ENCODE measurements at places on chromosomes 3 and 15. TPM values are rescaled to one million over a fixed set of nuclear protein-coding genes. Genes with fewer than 3 reads are reported as not detected.

DNA sequence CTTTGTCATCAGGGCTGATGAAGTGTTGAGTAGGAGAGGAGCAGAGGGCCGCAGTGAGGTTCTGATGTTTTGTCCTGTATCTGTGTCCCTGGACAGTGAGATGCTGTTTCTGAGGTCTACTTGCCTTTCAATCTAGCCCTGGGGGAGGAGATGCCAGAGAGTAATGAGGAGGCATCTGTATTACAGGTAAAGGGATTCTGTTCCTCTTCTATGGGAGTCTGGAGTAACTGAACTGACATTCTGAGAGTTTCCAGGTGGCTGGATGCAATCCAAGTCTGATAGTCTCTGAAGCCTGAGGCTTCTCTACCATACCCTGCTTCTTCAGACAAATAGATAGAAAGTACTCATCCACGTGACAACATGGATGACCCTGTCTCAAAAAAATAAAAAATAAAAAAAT lies 60.9 kb downstream of the IL12A start:
- DNase-seq: no peak
- no peaks in the 10 kb centered on the region for H3K36me3 ChIP-seq
- H3K4me1 ChIP-seq: no peaks in the 10 kb centered on the region
- H3K27ac ChIP-seq: no peak overlapping the region
- no peak overlapping the region for H3K4me3 ChIP-seq
- H3K27me3 ChIP-seq: no peaks in the 10 kb centered on the region

DNA sequence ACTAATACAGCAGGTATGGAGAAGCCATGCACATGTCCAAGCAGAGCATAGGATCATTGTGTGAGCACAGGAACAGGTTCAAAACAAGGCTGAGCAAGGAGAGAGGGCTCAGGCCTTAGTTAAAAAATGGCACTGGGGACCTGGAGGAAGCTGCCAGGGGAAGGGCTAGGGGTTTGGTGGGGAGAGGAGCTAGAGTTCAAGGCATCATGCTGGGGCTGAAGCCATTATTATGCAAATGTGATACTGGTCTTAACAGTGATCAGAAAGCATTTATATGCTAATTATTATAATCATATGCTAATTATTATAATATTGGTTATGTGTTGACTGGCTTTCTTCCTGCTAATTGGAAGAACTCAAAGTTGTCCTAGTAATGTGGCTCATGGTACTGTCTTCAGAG lies 546.0 kb upstream of the CFAP20DC start:
- no peaks in the 10 kb centered on the region for H3K27me3 ChIP-seq
- H3K4me1 ChIP-seq: no peaks in the 10 kb centered on the region
- DNase-seq: no peak
- H3K27ac ChIP-seq: no peak overlapping the region
- H3K36me3 ChIP-seq: no peaks in the 10 kb centered on the region
- no peak overlapping the region for H3K4me3 ChIP-seq

DNA sequence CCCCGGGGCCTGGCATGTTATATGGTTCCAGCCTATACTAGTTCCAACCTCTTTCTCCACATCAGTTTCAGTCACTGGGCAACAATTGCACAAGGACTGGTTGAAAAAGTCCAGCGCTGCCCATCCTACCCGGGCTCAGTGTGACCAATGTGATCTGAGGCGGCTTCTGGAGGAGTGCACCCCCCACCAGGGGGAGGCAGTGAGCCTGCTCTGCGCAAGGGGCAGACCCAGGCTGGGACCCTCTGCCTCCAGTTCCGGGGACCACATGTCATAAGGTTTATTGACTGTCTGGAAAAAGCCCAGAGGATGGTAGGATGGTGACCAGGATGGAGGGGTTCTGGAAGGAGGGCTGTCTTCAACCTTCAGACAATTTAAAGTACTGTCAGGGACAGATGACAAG lies 25.6 kb upstream of the NR2E3 start:
- H3K36me3 ChIP-seq: no peaks in the 10 kb centered on the region
- H3K4me1 ChIP-seq: no peaks in the 10 kb centered on the region
- H3K27ac ChIP-seq: no peak overlapping the region

DNA sequence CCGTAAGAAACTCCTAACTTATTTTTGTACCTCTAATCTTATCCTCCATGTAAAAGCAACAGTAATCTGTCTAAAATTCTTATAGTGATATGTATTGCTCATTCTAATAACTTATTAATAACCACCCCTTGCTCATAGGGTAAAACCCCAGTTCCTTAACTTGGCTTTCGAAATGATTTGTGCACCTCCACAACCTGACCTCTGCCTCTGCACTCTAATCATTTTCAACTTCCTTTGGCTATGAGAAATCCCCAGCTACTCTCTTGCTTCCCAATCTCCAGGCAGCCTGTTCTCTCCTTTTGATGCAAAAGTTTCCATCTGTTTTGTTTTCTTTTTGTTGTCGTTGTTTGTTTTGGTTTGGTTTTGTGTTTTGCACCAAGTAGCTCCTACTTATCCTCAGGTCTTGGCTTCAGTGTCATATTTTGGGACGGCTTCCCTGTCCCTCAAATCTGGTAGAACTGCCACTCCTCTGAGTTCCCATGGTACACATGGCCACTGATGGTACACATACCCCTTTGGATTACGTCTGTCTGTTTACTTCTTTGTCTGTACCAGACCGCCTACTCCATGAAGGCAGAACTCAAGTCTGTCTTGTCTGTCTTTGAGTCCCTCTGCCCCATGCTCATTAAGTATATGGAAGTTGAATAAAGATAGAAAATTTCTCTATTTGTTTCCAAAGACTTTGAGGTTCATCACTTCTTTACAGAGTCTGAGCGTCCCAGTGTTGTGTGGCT lies 105.6 kb upstream of the TGFBR2 start:
- H3K27ac ChIP-seq: no peak overlapping the region
- H3K4me3 ChIP-seq: no peak overlapping the region
- no peaks in the 10 kb centered on the region for H3K27me3 ChIP-seq
- peaks cover 11% of the 10 kb centered on the region for H3K4me1 ChIP-seq

DNA sequence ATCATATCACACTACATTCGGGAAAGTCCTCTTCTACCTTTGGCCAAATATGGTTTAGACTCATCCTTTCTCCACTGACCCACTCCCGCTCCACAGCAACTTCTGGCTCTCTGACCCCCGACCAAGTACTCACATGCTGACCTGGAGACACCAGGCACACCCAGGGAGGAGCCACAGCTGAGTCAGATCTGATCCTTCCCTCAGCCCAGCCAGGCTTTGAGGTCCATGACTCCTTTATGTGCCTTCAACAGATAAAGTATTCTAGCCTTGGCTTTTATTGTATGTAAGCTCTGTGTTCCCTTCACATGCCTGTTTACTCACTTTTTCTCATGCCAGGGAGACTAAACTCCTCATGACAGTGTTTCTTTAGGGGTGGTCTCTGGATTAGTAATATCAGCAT lies 166.9 kb upstream of the UMPS start:
- H3K36me3 ChIP-seq: no peaks in the 10 kb centered on the region
- H3K27ac ChIP-seq: no peak overlapping the region
- no peaks in the 10 kb centered on the region for H3K4me1 ChIP-seq
- H3K4me3 ChIP-seq: no peak overlapping the region

GRCh38 chr3:124787476-124788195 lies 57.4 kb downstream of the UMPS start:
- no peaks in the 10 kb centered on the region for H3K27me3 ChIP-seq
- no peak overlapping the region for H3K27ac ChIP-seq
- no peak overlapping the region for H3K4me3 ChIP-seq

DNA sequence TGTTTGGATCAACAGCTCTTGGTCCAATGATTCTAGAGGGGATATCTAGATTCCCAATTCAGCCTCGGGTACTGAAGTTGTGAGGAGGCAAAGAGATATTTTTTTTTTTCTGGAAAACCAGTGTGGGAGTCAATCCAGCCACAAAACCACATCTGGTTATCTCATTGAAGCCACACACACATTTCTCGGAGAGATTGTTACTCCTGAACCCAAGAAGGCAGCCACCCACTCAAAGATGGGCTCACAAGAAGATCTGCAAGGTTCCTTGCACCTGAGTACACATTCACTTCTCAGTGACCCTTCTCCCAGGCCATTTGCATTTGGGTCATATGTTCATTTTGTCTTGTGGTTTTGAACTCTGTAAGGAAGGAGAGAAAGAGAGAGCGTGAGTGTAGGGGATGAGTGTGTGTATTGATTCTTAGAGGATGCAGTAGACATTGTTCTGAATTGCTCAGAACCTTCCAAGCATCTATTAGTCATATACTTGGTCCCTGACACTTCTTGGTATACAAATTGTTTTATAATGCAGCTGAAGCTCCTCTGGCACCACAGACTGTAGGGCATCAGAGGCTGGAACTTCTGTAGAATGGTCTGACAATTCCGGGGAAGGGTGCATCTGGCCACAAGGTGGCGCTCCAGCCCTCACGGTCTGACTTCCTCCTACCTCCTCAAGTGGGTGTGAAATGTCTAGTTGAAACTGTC lies 39.3 kb upstream of the TRA2B start:
- no peaks in the 10 kb centered on the region for H3K4me1 ChIP-seq
- H3K4me3 ChIP-seq: no peak overlapping the region
- H3K27me3 ChIP-seq: no peaks in the 10 kb centered on the region
- no peak overlapping the region for H3K27ac ChIP-seq

DNA sequence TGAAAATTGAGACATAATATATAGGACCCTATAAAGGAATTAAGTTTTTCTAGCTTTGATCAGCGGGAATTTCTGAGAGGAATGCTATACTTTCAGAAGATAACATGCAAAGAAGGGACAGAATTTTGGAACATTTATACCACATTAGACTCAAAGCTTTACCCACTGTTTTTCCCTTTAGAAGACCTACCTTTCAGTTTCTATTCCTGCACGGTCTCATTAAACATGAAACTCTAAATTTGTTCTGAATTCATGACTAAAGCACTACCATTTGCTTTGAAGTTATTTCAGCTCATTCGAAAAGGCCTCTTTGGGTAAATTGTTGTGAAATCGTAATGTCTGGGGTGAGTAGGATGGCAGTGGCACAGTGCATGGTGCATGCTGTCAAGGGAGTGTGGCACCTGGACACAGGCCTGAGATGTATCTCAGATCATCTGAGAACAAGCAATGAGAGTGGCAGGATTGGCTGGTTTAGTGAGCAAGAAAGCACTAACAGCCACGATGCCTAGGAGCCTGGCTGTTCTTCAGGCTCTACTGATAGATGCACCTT lies 42.5 kb downstream of the CHCHD4 start:
- no peak overlapping the region for H3K4me3 ChIP-seq
- no peak overlapping the region for H3K27ac ChIP-seq
- no peaks in the 10 kb centered on the region for H3K36me3 ChIP-seq
- no peak for DNase-seq

DNA sequence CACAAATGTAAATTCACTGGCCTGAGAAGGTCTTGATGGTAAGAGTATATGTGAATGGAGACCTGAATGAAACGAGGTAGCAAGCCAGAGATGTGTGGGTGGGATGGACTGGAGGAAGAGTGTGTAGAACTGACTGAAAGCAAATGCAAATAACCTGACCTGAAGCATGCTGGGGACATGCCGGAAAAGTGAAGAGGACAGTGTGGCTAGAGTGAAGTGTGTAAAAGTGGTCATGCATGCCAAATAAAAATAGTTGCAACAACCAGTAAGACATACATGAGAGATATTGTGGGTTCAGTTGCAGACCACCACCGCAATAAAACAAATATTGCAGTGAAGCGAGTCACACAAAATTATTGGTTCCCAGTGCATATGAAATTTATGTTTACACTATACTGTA lies 82.3 kb downstream of the LPP start:
- H3K27ac ChIP-seq: no peak overlapping the region
- peaks cover 9% of the 10 kb centered on the region for H3K36me3 ChIP-seq
- no peak for DNase-seq

DNA sequence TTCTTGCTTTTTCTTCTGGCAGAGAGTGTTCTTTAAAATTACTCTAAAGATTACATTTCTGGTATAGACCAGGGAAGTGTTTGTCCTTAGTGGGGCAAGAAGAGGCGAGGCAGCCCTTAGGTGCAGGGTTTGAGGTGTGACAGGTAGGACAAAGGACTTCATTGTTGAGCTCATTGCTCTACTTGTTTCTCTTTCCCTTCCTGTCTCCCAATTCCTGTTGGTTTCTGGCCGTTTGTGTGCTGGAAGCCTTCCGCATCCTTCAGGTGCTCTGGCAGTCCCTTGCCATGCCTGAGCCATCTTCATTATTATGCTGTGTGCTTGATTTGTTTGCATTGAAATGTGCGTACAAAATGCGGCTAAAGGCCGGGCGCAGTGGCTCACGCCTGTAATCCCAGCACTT lies 85.1 kb downstream of the CCK start:
- DNase-seq: no peak
- no peaks in the 10 kb centered on the region for H3K27me3 ChIP-seq
- H3K27ac ChIP-seq: no peak overlapping the region

- no peak for DNase-seq
- H3K4me1 ChIP-seq: peaks cover 12% of the 10 kb centered on the region
- H3K27ac ChIP-seq: no peak overlapping the region
Observed at GRCh38 chr3:188095431-188095830, 58.5 kb upstream of the LPP start.

DNA sequence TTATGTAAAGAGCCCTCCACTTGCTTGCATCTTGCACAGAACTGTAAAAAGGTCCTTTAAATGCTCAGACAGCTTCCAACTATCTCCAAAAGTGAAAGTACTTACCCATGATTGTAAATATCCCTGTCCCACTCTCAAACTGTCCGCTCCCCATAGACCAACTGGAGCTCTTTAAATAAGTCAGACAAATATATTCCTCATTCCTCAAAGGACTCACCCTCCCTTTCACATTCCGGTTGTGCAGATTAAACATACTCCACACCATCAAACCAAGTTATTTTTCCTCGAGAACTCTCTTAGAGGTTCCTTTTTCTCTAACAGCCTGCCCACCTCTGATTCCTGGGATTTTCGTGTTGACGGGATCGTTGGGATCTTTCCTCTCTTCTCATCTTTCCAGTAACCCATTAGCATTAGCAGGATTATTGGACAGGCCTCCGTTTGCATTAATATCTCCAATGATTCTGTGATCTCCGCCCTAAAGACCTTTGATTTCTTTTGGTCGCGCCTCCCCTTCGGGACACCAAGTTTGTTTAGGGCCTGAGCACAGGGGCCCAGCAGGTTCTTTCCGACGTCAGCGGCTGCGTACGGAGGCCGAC lies 763 bp downstream of the GOLGB1 start:
- peaks cover 3% of the 10 kb centered on the region for H3K27me3 ChIP-seq
- H3K27ac ChIP-seq: peak overlapping the region; percentile 94
- DNase-seq: peak; percentile 16
- peaks cover 18% of the 10 kb centered on the region for H3K4me1 ChIP-seq

GRCh38 chr15:48345516-48345915 lies 14.3 kb downstream of the DUT start:
- H3K36me3 ChIP-seq: peaks cover 41% of the 10 kb centered on the region
- H3K27me3 ChIP-seq: no peaks in the 10 kb centered on the region
- no peak overlapping the region for H3K4me3 ChIP-seq
- no peak overlapping the region for H3K27ac ChIP-seq

GRCh38 chr3:94069194-94069813 lies 6.4 kb downstream of the NSUN3 start:
- H3K4me1 ChIP-seq: peaks cover 14% of the 10 kb centered on the region
- no peak for DNase-seq
- no peaks in the 10 kb centered on the region for H3K27me3 ChIP-seq
- peak overlapping the region; percentile 44 for H3K27ac ChIP-seq
- H3K36me3 ChIP-seq: peaks cover 7% of the 10 kb centered on the region

The TM4SF18 gene
- not detected for polyA plus RNA-seq

The TNIK gene
- 1.8 TPM for polyA plus RNA-seq

The IMPG2 gene
- not detected for polyA plus RNA-seq

The TERC gene
- not detected for polyA plus RNA-seq

The LRRC31 gene
- not detected for polyA plus RNA-seq
